Stimulated activated CD4-positive, alpha-beta T cell treated with anti-CD3 and anti-CD28 coated beads, TNF-alpha, amount 100 ng/mL, for 4 hours (primary cell): ENCODE measurements at places on chromosomes 2 and 18.

DNA sequence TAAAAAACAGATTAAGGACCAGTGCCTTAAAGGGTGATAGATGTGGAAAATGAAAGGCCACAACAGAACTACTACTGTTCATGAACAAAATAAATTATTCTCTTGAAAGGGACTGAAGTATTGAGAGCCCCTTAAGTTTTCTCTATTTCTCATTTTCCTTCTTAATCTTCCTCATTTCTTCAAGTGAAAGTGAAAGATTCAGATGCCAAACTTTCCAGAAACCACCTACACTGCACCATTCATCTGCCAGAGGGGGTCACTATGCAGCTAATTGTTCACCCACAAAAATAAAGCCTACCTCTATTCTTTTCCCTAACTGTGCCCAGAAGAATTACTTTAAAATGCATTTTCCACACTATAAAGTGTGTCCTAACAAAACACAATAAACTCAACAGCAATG, 140.1 kb downstream of the NR4A2 start:
- DNase-seq = no peak

DNA sequence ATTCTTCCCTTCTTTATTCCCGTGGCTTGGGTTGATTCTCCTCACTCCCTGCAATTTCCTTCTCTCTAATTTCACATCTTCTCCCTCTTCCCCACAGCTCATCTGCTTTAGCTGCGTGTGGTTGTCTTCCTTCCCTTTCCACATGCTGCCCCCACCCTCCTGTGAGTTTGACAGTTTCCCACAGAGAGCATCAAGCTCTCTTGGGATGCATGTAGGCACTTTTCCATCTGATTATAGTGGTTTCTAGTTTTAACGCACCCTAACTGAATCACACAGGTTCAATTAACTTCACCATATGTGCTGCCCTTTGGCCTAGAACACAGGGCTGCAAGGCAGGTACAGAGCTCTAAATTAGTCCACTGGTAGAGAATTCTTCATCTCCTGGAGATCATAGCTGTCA, 110.5 kb downstream of the TACR1 start:
- no peak for DNase-seq

GRCh38 chr18:46374850-46375249, 270.7 kb downstream of the HAUS1 start:
- no peak for DNase-seq

DNA sequence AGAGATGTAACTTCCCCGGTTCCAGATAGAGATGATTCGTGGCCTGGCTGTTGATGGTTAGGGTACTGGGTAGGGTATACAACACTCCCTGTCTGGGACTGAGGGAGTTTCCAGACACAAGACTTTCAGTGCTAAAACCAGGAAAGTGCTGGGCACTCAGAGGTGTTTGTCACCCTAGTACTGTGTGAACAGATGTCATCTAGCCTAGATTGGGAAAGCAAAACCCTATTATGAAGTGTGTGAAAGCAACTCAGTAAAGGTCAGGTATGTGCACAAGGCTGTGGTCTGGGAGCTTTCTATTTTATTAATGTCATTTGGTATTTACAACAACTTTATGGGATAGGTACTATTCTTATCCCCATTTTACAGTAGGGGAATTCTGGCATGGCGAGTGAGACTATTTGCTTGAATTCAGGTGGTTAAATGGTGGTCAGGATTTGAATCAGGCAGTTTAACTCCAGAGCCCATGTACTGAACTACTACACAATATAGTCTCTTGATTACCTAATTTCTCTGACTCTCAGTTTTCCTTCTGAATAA, 2.6 kb downstream of the BZW1 start:
- DNase-seq = no peak

- DNase-seq = no peak
Observed at GRCh38 chr2:201433394-201433995, 17.8 kb downstream of the TRAK2 start.

DNA sequence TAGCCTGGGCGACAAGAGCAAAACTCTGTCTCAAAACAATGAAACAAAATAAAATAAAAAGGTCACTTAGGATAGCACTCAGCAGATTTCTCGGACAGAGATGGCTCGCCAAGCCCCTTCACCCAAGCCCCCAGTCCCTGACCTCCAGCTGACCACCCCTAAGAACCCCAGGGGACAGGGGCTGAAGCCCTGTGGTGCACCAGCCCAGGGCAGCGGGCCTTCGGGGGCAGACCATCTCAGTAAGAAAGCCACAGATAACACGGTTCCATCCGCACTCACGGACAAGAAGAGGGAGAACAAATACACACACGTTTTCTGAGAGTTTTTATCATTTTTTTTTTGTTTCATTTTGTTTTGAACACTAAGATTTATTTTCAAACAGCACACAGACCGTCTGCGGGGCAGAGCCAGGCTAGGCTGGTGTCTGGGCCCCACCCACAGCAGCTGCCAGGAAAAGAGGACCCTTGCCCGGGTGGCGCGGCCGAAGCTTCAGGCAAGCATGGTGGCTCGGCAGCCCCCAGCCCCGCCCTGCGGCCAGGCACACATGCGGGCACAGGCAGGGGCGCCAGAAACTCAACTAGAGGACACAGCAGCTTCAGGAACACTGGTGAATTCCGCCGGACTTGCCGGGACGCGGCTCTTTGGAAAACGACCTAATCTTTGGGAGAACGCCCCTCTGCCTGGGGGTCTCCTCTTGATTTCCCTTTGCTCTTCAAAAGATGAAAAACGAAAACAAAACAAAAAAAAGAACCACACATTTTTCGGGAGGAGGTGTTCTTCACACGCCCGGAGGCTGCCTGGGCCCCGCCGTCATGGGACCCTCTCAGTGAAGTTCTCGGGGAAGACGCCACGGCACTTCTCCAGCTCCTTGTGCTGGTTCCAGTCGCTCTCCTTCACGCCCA, 59.0 kb downstream of the BIN1 start:
- no peak for DNase-seq

DNA sequence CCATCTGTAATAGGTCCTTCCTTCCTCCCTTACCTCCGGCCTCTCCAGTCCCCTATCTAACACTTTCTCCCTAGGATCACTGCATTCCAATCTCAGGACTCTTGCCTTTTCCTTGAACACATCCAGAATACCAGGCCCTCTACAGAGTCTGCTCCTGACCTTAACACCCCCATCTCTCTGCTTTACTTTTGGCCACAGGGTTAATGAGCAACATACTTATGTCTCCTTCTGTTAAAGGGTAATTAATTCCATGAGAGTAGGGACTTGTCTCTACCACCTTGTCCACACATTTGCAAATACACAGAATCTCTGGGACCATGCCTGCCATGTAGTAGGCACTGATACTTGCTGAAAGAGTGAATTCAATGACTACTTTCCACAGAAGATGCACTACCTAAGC, 94.9 kb downstream of the COBLL1 start:
- no peak for DNase-seq

GRCh38 chr18:58761241-58761969, 90.1 kb downstream of the MALT1 start:
- DNase-seq = no peak

DNA sequence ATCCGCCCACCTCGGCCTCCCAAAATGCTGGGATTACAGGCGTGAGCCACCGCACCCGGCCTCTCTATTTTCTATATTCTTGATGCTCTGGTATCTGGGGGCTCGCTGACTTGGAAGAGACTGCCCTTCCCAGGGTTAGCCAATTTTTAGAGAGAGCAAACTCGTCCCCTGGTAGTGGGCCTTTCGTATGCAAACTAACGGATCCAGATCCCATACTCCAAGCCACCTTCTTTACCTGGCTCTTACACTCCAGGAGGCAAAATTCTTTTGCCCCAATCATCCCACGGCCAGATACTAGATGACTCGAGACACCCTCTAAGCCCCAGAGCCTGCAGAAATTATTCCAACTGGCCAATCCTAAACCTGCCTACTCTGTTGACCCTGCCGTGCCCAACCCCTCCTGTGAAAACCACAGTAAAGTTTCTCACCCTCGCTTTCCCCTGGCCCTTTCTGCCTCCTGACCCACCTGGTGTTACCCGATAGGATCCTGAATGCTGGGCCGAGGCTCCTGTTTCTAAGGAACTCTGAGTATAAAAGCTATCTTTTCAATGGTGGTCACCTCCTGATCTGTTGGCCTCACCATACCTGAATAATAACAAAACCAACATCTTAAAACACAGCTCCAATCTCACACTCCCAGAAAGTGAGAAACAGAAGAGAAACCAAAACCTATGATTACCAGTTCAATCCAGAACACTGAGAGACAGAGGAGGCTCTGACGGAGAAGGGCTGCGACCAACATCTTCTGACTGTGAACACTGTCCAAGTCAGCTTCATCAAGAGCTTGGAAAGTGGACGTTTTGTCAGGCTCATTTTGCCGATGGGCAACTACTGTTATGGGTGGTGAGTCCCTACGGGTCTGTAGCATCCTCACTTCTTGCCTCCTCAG, 57.6 kb upstream of the ZNF532 start:
- DNase-seq = no peak

DNA sequence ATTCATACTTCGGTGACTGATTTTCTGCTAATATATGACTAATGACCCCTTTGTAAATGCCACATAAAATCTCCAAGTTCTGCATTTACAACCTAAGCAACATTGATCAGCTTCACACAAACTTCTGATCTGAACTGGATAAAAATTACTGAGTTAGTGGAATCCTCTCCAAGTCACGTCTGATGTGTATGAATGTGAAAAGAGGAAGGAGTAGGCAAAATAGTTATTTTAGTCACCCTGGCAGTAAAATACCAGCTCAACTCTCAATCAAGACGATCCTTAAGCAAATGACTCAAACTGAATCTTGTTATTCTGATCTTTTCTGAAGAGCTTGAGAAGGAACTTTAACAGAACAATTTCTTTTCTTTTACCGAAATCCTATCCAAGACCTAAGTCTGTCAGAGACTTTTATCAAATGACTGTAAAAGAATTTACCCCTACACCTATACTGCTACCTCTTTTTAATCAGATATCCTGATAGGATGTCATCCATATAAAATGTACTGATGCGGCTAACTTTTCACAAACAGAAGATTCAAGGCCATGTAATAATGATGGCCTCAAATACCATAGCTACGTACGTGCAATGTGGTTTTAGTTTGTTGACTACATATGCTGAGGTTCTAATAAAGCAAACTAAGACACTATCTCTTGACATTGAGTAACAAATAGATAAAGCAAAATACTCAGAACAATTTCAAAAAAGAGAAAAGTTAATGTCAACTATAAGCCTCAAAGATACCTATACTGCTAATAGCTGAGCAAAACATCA, 23.7 kb downstream of the CUL3 start:
- no peak for DNase-seq

- no peak for DNase-seq
Observed at GRCh38 chr2:235291461-235291860, 202.4 kb upstream of the AGAP1 start.

- no peak for DNase-seq
Observed at GRCh38 chr2:194104687-194105086, 1552.3 kb upstream of the SLC39A10 start.

DNA sequence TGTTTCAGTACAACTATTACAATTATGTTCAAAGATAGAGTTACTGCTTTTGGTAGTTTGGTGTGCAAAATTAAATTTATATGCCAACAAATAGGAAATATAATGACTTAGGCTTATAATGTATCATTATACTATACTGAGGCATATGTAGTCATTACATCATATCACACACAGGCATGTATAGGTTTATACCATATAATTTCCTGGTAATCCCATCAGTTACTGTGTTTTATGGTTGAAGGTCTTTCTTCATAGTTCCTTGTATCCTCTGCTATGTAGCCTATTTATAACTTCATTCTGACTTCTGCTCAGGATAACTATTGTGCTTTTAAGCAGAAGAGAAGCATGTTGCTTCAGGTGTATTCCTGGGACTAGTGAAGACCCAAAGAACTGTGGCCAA, 110.5 kb downstream of the ZNF407 start:
- no peak for DNase-seq

GRCh38 chr2:34416856-34417255, 817.8 kb upstream of the FAM98A start:
- no peak for DNase-seq

GRCh38 chr2:99609851-99610381, 120.1 kb upstream of the REV1 start:
- DNase-seq = no peak

- no peak for DNase-seq
Observed at GRCh38 chr2:105376789-105377240, 22.0 kb downstream of the FHL2 start.

DNA sequence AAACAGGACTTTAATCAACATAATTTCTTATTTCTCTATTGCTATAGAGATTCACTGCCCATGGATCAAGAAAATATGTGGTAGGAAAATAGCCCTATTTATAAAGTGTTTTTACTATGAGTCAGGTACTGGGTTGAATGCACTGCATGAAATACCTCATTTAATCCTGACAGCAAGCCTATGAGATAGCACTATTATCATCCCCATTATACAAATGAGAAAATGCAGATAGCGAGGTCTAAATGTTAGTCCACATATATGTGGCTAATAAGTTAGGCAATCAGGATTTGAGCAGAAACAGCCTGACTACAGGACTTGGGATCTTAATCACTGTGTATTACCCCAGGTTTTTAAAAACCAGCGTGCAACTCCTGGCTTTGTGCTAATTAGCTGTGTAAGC, 8.5 kb upstream of the LYPD1 start:
- no peak for DNase-seq

DNA sequence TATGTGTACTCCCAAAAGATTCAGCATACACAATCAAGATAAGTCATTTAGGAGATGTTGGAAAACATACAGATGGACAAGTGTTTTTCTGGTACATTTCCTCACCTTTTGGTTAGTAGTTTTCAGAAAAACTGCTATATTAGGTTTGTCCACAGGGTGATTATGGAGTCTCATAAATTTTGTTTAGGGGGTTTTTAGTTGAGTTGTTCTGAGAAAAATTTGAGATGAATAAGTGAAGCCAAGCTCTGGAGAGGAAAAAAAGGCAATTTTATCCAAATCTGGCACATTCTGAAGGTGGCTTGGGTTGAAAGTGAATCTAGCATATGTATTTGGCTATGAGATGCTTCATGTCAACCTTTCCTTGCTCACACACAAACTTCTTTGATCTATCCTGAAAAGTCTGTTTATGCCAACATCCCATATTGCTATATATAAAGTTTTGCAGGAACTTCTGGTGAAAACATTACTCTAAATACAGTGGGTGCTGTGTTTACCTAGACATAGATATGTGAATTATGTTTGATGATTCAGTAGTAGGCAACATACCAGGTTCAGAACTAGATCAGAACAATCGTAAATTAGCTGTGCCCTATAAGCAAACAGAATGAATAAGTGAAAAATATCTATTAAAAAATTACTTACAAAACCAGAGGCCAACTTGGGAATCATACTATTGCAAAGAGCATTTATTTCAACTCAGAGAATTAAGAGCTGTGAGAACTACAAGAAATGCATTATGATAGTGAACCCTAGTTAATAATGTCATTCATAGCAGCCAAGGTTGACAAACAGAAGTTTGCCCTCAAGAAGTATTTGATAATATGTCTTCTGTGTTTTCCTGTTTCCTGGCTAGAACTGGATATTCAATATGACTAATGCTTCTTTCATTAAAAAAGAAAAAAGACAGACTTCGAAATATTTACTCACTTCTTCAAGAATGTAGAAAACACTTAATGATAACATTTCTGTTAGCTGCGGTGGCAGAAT, 552.0 kb downstream of the IRS1 start:
- no peak for DNase-seq

GRCh38 chr2:150646746-150647145, 159.3 kb upstream of the RND3 start:
- no peak for DNase-seq
